ENCODE measurements at places on chromosomes 7 and 10.

DNA sequence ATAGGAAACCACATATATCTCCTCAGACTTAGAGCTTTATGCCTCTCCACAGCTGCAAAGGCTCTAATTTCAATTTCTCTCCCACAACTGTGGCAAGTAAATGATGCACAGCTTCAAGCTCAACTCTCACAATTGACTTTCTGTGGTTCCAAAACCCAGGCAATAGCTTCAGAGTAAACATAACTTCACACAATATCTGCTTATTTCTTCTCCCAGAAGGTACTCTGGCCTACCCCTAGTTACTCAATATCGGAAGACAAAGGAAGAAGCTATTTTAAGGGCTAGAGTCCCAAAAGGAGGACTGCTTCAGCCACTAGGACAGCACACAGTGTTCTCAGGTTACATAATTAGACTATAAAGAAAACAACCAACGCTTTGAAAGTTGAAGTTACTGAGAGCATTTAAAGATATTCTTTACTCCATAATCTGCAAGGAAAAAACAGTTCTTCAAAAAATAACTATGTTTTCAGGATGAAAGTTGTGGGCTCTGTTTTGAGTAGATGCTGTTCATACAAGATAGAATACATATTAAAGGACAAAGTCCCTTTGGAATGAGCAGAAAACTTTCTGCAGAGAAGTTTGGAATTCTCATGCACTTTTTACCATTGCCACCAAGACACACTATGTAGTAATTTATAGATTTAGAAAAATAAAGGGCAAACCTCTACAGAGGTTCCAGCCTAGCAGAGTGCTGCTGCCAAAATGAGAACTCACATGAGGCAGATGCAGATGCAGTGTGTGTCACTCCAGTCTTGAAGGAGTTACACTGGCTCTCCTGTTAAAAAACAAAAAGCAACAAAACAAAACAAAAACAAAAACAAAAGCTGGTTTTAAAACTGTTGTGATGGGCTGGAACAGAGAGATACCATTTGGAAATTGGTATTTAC lies 81.8 kb downstream of the NT5C2 start:
- DNase-seq, result no peak

DNA sequence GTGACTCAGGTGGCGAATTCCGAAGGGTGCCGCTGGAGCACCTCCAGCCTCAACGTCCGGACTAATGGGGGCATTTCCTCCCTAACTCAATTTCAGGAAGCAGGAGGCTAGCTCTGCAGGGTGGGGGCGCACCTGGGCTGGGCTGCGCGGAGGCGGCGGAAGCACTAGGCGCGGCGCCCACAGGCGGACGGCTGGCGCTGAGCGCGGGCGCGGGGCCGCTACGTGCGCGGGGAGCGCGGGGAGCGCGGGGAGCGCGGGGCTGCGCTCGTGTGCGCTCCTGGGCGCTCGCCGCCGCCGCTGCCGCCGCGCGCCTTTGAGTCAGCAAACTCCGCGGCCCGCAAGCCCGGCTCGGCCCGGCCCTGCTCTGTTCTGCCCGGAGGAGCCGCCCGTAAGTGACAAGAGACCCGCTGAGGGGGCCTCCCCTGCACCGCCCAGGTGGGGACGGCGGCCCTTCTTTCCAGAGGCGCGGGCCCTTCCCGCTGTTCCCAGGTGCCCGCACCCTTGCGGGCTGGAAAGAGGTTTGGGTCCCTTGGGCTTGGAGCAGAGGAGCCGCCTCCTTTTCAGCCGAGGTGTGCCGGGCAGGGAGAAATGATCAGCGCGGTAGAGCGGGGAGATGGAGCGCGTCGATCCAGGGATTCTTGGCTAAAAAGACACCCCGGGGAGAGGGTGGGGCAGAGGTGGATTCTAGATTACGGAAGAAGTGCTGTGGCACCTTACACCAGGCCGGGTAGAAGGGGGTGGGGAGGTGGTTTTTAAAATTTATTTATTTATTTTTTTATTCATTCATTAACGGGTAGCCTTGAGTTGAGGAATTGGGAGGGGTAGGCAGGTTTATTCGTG lies at the start of gene SNX10:
SNX10 (plus strand) TSS at position 164 of the 840 bp plus-strand sequence. CDS start 54,581 bp downstream, outside the sequence.
- DNase-seq, result peak; percentile 42

DNA sequence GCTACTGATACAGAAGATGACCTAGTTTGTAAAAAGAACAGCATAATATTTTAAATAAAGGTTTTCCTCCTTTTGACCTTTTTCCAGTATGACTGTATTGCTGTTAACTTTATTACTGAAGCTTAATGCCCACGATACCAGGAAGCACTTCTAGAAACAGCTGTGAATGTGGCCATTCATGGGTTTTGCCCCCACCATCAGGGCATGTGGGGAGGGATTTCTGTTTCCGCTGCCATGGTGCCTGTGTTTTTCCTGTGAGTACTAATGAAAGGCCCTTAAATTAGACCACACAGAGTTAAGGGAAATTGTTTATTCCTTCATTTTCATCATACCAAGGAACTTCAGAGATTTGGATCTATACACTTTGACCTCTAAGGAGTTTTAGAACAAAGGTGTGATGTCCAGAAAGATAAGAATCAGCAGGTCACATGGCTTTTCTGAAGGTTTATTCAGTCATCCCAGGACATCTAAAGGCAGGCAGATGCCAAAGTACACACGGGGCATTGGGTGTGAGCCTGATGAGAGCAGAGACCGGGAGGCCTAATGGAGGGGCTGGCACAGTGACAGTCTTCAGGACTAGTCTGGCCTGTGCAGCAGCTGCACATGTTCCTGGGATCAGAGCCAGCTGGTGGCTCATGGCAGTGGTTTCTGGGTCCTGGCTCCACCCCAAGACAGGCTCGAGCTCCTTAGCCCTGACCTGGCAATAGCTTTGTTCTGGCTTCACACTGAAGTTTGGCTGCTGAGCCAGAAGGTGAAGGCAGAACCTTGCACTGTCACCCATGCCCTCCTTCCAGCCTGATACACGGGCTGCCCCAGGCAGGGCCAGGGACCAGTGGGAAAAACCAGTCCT lies 190.9 kb downstream of the REEP3 start:
- DNase-seq, result no peak

DNA sequence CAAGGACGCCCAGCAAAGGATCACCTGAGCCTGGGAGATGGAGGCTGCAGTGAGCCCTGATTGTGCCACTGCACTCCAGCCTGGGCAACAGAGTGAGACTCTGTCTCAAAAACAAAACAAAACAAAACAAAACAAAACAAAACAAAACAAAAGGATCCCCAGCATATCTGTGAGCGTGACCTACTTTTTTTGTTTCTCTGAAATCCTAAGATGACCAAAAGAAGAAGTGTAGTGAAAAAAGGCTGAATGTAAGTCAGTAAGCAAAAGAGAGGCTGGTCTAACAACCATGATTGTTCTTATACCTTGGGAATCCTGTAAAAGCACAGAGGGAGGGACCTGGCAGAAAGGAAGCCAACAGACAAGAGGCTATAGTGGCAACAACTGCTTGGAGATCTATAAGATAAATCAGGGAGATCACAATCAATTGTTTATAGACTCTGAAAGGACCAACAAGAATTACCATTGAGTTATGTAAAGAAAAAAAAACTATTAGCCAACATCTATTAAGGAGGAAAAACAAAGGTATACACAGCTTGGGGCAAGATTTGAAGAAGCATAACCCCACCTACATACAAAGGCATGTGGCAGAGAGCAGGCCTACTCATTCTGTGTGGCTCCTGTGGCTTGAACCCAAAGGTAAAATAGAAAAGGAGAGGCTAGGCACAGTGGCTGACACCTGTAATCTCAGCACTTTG lies 255.2 kb upstream of the KLF14 start:
- DNase-seq, result no peak

DNA sequence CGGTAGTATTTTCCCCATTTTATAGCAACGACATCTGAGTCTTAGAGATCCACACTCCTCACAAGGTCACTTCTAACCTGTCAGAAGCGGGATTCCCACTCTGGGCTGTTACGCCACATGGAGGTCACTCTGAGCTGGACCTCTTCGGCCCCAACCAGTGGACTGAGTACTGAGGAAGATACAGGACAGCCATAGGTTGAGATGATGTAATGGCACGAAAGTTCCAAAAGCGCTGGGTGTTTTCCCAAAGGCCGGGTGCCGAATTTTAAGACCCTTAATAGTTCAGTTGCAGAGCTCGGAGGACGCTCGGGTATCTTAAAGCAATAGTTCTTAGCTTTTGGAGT lies 699 bp downstream of the GHITM start:
- DNase-seq, result no peak

- DNase-seq, result no peak
Observed at GRCh38 chr7:28356619-28357018, 55.7 kb upstream of the CREB5 start.

- no peak for DNase-seq
Observed at GRCh38 chr10:35898716-35899440, 256.8 kb upstream of the FZD8 start.

GRCh38 chr10:89684604-89685003 lies 16.8 kb upstream of the KIF20B start:
- DNase-seq, result no peak

DNA sequence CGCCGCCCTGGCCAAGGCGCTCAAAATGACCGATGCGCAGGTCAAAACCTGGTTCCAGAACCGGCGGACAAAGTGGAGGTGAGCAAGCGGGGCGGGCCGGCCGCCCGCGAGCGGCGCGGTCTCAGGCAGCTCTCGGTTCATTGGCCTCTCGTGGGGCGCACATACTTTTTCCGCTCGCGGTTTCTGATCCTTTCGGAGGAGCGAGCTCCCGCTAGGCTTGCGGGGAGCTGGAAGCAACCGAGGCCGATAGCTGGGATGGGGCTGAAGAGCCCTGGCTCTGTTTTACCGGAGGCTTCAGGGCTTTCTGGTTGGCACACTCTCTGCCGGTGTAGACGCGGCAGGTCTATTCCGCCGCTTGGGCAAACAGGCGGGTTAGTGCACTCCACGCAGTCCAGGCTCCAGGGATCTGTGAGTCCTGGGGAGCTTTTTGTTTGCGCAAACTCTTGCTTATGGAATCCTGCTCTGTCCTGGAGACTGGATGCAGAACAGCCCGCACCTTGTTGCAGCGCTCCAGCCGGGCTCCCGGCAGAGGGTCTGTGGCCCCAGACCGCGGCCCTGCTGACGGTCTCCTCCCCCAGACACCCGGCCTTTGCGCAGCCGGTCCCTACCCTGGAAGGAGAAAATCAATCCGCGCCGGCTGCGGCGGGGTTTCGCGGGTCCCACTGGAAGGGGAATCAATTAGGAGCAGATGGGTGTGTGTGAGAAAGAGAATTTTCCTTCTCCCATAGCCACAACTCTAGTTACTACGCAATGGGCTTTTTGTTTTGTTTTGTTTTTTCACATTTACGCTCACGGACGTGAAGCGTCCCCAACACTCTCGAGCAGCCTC lies 3.4 kb downstream of the TLX1 start:
- DNase-seq, result no peak

DNA sequence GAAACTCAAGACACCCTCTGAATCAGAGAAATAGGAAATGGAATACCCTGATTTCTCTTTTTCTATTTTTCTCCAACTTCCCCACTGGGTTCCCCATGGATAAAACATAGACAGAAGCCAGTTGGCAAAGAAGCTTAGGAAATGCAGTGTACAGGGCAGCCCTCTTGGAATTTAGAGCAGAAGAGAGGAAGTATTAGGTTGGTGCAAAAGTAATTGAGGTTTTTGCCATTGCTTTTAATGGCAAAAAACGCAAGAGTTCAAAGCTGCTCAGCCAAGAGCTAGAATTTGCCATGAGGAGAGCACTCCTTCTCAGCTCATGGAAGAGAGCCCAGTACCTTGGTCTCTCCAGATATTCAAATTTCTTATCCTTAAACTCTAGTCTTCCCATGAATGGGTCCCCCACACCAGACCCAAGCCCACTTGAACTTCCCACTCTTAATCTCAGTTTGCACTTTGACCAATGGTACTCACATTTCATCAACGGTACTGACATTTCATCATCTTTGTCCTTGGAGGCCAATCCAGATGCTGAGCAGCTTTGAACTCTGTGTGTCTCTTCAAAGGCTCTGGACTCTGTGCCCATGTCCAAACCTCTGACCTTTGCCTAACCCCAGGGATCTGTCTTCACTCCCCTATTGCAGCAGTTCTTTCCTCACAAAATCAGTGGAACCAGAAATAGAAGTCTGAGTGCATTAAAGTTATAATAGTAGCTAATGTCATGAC lies 73.2 kb upstream of the PPP1R3C start:
- DNase-seq, result no peak

DNA sequence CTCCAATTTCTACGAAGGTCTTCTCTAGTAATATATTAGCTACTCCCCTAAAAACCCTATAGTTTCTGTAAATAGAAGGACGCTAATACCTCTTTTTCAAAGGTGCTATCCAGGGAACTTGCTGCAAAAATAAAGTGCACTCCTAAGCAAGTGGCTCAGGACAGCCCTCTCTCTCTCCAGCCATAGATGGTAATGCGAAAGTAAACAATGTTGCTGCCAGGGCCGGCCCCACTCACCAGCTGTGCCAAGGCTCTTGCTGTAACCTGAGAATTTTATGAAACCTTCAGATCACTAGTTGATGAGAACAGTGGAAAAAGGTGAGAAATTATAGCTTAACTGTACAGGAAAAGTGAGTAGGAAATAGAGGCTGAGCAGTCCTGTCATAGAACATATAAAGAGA lies 10.9 kb upstream of the TAS2R39 start:
- DNase-seq, result no peak

- no peak for DNase-seq
Observed at GRCh38 chr10:13337128-13337826, 10.8 kb downstream of the SEPHS1 start.

DNA sequence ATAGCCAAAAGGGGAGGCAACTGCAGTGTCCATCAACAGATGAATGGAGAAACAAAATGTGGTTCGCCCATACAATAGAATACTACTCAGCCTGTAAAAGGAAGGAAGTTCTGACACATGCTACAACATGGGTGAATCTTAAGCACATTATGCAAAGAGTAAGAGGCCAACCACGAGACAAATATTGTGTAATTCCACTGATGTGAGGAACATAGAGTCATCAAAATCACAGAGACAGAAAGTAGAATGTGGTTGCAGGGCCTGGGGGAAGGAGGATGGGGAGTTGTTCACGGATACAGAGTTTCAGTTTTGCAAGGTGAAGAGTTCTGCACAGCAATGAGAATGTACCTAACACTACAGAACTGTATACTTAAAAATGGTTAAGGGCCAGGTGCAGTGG lies 13.7 kb upstream of the C10orf71 start:
- DNase-seq, result no peak

- DNase-seq, result no peak
Observed at GRCh38 chr10:29348836-29349235, 60.0 kb downstream of the LYZL1 start.

- no peak for DNase-seq
Observed at GRCh38 chr10:128463991-128464760, 338.0 kb upstream of the MKI67 start.

DNA sequence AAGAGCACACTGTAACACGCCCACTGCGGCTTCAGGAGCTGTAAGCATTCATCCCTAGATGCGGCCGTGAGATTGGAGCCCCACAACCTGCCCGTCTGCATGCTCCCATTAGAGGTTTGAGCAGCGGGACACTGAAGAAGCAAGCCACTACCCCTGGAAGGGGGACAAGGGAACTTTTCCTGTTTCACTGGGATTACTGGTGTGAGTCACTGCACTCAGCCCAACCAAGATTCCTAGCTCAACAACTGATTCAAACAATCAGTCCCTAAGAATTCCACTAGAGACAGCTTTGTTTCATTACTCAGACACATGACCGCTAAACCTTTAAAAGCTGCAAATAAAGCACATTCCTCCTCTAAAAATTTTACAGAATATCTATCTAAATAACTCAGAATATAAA lies 69.8 kb downstream of the ORC5 start:
- DNase-seq, result no peak
